Stimulated activated CD8-positive, alpha-beta memory T cell treated with anti-CD3 and anti-CD28 coated beads, Interleukin-7, amount 100 ng/mL, for 1 hour (primary cell): ENCODE measurements at places on chromosomes 5 and 9.

DNA sequence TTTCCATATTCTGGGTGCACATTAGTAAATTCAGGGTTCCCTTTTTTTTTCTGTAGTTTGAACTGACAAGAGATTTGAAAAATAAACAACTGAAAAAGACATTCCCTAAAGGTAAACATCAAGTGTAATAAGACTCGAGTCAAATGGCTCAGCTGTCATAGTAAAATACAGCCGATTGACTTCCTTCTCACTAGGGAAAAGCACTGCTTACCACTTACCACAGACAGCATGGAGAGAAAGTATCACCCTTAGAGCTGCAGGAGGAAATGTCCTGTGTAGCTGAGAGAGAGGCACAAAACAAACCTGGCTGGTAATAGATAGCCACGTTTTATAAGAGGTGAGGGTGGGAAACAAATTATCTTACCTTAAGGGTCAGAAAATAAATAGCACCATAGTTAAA lies 12.1 kb upstream of the DMAC1 start:
- DNase-seq = no peak

GRCh38 chr5:35890021-35891020 lies 33.6 kb downstream of the IL7R start:
- no peak for DNase-seq

DNA sequence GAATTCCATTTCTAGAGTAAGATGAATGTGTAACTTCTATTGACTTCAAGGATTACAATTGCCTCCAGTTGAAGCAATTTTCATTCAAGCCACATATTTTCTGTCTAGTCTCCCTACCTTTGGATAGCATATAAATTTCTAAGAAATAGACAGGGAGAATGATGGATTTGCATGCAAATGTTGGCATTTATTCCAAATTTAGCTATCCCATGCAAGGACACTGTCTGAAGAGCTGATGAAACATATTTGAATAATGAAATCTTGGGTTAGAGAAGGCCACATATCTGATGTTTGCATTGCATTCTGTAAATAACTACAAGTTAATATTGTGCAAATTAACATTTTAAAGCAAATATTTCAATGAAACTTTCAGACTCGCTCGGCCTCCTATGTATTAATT lies 36.0 kb upstream of the NAA35 start:
- DNase-seq = no peak

- no peak for DNase-seq
Observed at GRCh38 chr5:168135897-168136296, 155.5 kb upstream of the WWC1 start.

GRCh38 chr9:133762488-133763271 lies 24.5 kb upstream of the SARDH start:
- DNase-seq = no peak

- no peak for DNase-seq
Observed at GRCh38 chr5:124536333-124536732, 210.1 kb downstream of the ZNF608 start.

- no peak for DNase-seq
Observed at GRCh38 chr5:66864240-66864884, 268.2 kb downstream of the MAST4 start.

DNA sequence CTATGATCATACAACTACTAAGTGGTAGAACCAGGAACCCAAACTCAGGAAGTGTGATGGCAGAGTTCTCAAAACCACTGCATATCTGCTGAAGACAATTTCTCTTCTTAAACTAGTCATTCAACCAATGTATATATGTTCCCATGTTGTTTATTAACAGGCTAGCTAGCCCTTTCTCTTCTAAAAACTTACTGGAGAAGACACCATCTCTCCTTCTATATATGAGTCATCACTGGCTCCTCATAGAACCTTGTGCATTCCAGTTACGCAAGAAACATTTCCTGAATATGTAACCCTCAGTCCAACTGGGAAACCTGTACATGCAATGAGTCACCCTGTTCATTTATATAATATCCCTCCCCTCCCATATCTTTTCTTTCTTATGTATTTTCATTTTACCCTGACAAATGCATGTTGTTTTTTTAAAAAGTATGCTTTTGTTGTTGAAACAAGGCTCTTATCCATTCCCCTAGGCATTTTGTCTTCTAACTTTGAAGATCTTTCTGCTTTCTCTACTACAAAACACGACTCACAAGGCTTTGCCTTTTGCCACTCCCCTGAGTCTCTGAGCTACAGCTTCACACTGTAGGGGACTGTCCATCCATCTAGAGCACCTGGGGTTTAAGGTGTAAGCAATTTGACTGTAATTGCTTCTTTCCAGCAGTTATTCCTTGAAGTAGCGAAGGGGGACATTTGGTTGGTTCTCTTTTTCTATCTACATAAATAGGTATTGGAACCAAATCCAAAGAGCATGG lies 119.5 kb downstream of the ANXA1 start:
- DNase-seq = no peak

GRCh38 chr5:1763548-1763911 lies 36.1 kb downstream of the MRPL36 start:
- no peak for DNase-seq

DNA sequence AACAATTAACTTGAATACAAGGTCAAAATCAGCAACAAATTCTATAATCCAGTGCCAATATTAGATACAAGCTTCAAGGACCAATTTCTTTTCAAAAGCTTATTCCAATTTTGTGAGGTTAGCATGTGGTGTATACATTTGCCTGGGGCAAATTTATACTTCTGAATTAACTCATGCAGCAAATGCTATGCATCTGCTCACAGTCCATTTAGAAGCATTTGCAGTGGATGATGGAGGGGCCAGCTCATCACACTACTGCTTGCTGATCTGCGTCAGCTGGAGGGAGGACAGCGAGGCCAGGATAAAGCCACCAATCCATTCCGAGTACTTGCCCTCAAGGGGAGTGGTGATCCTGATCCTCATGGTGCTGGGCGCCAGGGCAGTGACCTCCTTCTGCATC lies 474.3 kb upstream of the KIF2A start:
- no peak for DNase-seq

DNA sequence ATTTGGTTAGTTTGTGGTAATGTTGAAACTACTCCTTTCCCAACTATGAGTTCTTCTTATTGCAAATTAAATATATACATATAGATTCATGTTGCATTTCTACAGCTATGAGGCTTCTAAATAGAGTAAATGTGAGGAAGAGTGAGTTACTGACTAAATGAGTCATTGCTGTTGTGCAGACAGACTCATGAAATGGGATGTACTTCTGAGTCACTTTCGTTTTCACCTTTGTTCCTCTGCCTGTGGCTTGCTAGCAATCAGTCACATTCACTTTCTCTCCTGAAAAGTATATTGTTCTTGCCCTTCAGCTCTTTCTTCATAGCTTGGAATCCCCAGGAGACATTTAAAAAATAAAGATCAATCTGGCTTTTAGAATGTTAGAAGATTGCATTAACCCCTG lies 295.5 kb upstream of the SMC2 start:
- no peak for DNase-seq

DNA sequence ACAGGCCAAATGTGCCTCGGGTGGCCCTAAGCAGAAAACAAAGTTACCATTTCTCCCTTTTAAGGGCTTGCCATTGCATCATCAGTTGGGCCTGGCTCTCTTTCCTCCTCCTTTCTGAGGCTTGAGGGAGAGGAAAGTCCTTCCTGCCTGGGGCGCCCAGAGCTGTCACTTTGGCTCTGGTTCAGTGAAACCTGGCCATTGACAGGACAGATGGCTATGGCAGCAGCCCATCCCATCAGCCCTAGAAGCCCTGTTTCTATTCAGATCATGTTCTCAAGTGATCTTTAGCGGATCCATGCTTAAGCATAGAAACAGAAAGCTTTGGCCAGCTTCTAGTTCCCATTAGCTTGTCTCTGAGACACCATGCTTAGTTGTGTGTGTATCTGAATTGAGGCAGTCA lies 293.4 kb downstream of the YTHDC2 start:
- DNase-seq = no peak

DNA sequence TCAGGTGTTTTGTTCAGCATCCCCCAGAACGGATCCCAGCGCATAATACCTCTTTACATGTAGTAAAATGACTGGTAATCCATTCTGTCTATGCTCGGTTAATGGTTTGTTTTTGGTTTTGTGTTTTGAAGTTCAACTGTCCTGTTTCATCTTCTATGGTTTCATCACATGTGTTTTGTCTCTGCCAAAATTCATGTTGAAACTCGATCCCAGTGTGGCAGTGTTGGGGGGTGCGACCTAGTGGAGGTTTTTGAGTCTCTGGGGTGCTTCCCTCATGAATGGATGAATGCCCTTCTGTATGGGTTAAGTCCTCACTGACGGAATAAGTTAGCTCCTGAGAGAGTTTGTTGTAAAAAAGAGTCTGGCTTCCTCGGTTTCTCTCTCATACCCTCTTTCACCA lies 317.4 kb downstream of the KDM4C start:
- DNase-seq = no peak

DNA sequence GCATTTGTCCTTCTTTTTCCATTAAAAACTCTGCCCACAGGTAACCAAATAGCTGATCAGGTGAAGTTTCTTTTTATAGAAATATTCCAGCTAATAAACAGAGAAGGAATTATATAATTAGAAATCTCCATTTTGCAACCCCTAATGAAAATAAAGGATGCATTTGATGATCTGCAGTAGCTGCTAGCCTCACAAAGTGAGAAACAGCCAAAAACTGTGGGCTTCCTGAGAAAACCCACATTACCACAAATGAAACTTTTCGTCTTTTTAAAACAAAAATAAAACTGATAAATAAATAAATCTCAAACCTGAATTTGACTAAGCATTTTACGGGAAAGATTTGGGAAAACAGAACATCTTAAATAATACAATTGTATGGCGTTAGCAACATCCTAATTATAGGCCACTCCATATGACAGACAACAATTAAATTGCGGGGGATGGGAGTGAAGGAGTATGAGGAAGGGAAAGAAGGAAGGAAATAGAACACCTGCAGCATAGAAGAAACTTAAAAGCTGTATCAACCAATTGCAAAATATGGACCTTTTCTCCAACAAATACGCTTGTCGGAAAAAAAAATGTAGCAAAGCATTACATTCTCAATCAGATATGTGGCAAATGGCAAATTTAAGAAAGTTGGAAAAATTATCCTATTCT lies 283.0 kb upstream of the ITGA1 start:
- DNase-seq = no peak

DNA sequence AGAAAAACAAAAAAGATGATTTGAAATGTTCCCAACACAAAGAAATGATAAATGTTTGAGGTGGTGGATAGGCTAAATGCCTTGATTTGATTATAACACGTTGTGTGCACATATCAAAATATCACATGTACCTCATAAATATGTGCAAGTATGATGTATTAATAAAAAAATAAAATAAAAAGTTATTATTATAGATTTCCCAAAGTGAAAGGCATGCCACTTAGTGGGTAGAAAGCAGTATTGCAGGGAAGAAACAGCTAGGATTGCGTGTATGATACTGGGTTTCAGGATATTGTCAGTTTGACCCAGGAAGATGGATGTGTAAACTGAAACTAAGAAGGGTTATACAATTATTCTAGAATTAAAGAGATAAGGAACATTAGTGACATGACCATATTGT lies 3.6 kb upstream of the TMEM38B start:
- no peak for DNase-seq

GRCh38 chr9:76787677-76788076 lies 23.4 kb downstream of the PCA3 start:
- DNase-seq = no peak

DNA sequence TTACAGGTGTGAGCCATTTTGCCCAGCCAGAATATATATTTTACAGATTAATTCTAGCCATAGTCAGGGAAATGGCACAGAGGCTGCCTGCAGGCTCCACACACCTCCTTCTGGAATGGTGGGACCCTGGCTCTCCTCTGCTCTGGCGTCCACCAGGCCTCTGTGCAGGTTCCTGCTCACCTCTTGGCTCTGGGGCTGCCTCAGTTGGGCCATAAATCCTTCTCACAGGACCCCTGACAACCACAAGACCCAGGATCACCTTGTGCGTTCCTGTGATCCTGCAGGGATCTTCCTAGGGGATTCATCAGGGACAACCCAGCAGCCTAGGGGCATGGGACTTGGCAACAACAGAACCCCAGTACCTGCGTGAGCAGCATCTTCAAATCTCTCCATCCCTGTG lies 93.0 kb upstream of the FSTL4 start:
- DNase-seq = no peak

DNA sequence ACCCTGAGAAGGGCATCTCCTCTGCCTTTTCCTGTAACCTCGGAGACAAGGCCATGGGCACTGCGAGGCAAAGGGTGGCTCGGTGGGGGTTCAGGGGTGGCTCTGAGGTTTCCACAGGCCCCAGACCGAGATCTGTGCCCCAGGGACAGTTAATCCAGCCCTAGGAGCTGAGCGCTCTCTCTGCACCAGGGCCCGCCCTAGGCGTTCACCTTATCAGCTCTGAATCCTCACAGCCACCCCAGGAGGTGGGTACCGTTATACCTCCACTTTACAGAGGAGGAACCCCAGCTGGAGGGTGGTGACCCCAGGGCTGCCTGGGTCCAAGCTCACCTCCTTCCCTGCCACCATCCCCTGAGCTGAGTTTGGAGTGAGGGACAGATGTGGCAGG lies 2.3 kb upstream of the ENG start:
- DNase-seq = no peak

- DNase-seq = no peak
Observed at GRCh38 chr9:121830441-121831140, 179.2 kb downstream of the DAB2IP start.

- DNase-seq = no peak
Observed at GRCh38 chr5:154135125-154135817, 55.3 kb upstream of the GALNT10 start.

GRCh38 chr5:372996-373709 lies 51.6 kb downstream of the AHRR start:
- DNase-seq = no peak

DNA sequence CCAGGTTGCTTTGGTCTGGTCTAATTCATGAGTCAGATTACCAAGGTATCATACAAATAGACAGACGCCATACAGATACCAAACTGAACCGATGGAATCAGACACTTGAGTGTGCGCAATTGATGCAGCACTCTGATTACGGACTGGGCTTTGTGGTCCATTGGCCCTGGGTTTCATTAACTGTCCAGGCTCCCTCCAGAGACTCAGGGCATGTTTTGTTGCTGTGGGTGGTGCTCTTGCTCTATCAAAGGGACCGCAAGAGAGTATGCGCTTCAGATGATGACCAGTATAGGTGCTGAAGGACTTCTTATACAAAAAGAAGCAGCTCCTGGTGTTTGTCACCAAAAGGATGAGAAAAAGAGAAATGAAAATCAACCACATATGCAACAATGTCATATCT lies 36.9 kb upstream of the ANKRD55 start:
- no peak for DNase-seq

DNA sequence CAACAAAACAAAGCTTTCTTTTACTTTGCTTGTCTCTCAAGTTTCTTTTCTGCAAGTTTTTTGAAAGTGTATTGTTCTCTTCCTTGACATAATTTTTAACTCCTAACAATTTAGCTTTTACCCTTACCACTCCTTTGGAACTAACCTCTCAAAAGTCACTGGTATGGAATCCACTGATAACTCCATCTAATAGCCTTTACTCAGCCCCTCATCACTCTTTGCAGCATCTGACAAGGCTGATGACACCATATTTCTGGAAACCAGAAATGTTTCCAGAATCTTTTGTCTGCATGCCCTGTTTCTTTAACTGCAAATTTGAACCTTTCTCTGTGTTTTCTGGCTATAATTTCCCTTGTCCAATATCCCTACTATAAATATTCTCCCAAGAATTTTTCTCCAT lies 46.5 kb downstream of the ZNF474 start:
- DNase-seq = no peak
